SK-N-MC (cell line): ENCODE measurements at places on chromosomes 13 and 19.

- DNase-seq, result no peak
Measured at GRCh38 chr13:107625648-107626047, 589.7 kb downstream of the LIG4 start.

DNA sequence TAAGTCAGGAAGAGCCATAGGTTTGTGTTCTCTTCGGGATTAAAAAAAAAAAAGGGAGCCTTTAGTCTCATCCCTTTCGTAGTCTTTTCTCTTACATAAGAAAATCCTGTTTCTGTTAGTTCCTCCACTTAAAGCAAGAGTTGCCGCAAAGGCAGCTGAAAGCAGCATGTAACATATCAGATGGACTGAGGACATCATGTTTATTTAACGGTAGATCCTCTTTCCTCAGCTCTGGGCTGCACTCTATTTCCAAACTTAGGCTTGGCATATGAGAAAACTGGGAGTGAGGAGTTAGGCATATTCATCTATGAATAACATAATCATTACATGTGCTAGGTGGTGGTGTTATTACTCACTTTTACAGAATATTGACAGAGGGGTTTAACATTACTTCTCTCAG lies 391.2 kb downstream of the KLF12 start:
- DNase-seq, result no peak

- DNase-seq, result no peak
Measured at GRCh38 chr13:26819046-26819445, 58.5 kb upstream of the GPR12 start.

- DNase-seq, result no peak
Measured at GRCh38 chr19:39390451-39390750, 505 bp downstream of the PAF1 start.

- no peak for DNase-seq
Measured at GRCh38 chr13:96193728-96194310, 103.9 kb downstream of the HS6ST3 start.

DNA sequence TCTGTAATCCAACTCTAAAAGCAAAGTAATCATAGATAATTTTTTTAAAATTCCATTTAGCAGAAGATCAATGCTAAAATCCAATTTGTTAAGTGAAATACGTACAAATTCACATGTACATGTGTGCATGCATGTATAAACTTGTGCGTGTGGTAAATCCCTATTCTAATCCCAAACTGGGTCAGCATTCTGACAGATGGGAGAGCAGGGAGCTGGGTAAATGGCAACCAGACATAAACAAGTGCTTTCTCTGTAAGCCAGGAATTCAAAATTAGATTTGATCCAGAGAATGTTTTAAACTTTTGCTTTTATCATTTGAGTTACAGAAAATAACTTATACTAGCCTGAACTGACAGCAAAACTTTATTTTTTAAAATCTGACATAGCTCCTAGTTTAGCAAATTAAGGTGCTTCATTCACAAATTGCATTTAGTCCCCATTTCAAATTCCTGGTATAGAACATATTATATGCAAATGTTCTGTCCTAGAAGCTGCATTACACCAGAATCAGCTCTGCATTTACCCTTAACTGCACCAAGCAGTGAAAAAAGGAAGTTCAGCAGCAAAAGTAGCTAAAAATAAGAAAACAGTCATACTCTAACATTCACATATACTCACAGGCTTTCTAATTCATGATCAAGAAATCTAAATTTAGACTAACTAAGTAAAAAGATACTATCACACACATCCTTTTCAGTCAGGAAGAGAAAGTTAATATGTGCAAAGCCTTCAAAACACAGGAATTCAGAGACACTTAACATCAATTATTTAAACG lies 32.6 kb downstream of the UBL3 start:
- no peak for DNase-seq

- DNase-seq, result no peak
Measured at GRCh38 chr19:48635263-48635965, 1.8 kb downstream of the DBP start.

GRCh38 chr19:5232798-5233505 lies 107.7 kb downstream of the PTPRS start:
- DNase-seq, result no peak

DNA sequence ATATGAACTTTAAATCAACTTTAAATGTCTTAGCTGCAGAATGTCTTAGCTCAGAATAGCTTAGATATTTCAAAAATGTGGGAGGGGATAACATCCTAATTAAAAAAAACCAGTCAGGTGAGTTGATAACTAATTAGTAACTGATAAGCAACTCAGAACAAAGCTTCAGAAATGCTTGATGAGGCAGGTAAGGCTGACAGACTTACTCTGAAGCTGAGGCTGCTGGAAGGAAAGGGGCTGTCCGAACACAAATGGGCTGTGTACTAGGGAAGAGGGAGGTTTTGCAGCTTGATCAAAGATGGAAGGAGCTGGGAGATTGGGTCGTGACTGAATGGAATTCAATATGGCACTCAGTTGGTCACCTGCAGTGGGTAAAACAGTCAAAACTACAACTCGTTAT lies 91.2 kb upstream of the FBXL3 start:
- DNase-seq, result no peak

GRCh38 chr13:35162420-35162819 lies 220.3 kb downstream of the NBEA start:
- no peak for DNase-seq

GRCh38 chr13:114319441-114319913 lies 5.2 kb downstream of the CHAMP1 start:
- DNase-seq, result no peak

DNA sequence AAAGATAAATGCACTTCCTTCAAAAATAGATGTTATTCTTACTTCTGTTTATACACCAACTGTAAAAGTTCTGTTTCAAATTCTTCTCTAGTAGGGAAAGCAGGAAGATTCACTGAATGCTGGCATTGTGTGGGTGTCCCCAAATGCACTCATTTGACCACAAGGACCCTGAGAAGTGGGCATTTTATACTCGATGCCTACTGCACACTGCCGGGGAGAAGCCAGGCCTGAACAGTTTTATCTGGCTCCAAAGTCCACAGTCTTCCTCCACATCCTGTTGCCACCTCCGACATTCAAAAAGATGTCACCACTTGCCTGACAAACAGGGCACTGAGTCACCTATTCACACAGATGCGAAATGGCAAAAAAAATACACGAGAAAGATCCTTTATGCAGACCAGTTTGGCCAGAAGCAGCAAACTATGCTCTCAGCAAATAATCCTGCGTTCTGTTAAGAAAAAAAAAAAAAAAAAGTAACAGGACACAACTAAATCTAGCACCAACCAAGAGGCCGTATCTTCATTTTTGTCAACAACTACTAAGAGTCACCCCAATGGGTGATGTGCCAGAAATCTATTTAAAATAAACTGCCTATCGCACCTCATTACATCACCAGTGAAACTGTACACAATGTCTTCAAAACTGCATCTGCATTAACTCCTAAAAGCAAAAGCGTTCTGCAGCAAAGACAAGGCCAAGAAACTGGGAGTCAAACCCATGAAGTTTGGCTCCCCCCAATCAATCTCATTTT lies 6.2 kb downstream of the ZC3H4 start:
- DNase-seq, result no peak

DNA sequence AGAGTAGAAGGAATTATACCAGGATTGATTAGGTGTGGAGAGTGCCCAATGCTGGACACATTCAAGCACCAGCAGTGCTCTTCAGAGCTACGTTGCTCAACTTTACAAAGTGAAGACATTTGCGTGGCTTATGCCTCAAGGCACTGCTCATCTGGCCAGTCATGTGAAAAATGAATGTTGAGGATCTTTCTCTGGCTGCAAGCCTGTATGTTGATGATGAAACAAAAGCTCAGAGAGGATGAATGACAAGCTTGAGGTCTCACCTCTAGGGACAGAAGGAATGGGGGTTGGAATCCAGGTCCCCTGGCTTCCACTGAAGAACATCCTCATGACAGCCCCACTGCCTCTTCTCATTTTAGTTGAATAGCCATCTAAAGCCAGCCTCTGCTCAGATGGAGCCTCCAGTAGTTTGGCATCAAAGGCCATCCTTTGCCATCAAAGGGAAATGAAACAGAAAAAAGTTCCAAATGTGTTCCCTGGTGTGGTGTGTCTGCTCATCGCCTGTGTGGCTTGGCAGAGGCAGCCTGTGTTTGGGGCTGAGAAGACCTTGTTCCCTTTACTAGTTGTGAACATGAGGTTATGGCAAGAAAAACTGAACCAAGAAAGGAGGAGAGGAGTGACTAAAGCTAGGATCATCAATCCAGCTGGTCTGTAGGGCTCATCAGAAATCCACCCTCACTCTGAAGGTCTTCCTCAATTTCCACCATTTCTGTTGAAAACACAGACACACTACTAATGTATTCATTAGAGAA lies 114.0 kb upstream of the KL start:
- no peak for DNase-seq

GRCh38 chr13:58254943-58255342 lies 623.4 kb downstream of the PCDH17 start:
- DNase-seq, result no peak

DNA sequence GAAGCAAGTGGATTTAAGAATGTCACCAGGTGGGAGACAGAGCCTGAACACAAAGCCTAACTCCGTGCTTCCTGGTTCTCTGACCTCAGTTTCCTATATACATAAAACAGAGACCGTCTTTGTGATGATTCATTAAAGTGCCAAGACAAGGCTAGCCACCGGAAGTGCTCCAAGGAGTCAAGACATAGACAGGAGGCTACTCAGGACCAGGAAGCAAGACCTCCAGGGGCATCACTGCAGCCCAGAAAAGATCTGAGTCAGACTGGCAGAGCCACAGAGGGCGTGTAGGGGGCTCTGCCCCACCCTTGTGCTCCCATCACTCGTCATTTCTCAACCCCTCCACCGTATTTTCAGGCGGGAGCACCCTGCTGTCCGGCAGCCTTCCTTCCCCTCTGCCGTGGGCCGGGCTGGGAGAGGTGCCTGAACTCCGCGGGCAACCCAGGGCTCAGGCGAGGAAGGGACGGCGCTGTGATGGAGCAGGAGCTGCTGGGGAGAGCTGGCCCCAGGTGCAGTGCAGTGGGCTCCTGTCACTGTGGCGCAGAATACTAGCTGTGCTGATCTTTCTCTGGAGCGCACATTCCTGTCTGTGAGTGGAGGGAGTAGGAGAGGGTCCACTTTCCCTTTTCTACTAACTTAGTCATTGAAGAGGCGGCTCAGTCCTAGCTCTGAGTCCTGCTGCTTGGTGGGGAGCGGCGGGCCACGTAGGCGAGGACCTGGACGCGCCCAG lies 134.7 kb upstream of the GPR12 start:
- DNase-seq, result no peak

DNA sequence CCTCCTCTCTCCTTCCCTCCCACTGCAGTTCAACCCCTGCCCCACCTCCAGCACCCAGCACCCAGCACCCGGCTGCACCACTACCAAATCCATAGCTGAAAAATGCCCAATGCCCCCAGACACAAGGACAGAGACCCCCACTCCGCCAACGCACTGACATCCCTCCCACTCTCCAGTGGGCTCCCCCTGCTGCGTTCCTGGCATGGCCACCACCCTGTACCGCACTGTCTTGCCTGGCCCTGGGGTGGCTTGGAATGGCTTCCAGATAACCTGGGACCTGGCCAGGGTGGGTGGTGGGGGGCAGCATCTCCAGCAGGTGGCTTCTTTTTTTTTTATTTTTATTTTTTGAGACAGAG lies 5.8 kb upstream of the MKNK2 start:
- DNase-seq, result no peak

- DNase-seq, result no peak
Measured at GRCh38 chr13:67416047-67416925, 186.2 kb upstream of the PCDH9 start.

- no peak for DNase-seq
Measured at GRCh38 chr13:44713788-44714469, 137.8 kb upstream of the TSC22D1 start.

DNA sequence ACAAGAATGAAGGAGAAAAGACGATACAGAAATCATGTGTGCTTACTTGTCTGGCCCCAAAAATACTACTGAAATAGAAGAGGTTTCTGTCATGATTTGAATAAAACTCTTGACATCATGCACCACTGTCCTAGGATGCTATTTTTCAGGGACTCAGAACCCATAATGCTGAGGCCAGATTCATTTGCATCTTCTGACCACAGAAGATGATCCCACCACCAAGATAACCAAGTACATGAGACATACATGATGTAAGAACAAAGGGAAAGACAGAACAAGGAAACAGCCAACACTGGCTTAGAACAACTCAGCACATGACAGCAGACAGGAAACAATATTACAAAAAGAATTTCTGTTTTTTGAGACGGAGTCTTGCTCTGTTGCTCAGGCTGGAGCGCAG lies 2.5 kb downstream of the ZNF552 start:
- no peak for DNase-seq

GRCh38 chr19:33302974-33303790 lies 848 bp upstream of the CEBPA start:
- DNase-seq, result no peak

GRCh38 chr13:99227909-99228688 lies 27.4 kb downstream of the UBAC2 start:
- DNase-seq, result no peak

DNA sequence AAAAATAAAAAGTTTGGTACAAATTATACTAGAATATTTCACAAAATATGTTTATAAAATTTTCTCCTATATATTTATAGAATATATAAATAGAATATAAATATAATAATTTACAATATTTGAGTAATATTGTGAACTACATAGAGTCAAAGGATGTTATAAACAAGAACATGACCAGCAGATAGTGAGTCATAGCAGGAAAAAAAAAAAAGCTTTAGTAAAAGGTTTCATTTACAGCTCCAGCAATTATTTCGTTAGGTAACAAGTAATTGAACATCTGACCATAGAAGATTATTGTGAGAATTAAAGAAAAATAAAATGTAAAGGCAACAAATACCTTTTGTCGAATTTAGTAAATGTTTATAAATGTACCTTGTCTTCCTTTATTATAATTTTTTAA lies 864.1 kb downstream of the PCDH17 start:
- DNase-seq, result no peak

GRCh38 chr19:54949412-54949811 lies 2.1 kb upstream of the NLRP7 start:
- no peak for DNase-seq

DNA sequence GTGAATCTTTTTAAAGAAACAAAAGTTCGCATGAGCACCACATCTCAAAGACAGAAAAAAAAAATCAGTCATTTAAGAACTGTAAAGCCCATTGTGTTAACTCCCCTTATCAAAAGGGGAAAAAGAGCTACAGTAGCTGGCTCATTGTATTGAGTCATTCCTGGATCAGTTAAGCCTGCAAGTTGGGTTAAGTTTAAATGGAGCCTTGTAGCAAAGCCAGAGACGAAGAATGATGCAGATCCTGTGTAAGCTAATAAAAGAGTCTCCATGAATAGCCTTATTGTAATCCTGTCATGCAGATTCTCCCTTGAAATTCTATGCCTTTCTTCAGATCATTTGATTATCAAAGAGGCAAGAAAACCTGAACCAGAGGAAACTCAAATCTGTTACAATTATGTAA lies 83.8 kb downstream of the CRYL1 start:
- no peak for DNase-seq
